ENCODE measurements at places on chromosomes 16 and 17.

- no peak for DNase-seq
These were observed 9.1 kb downstream of the TSC2 start for GRCh38 chr16:2056681-2057407.

- DNase-seq = peak; percentile 68
These were observed 119.2 kb upstream of the CACNG5 start for GRCh38 chr17:66715745-66716156.

GRCh38 chr17:46060461-46060860 is 61.4 kb downstream of the STH start:
- DNase-seq = no peak

- no peak for DNase-seq
These were observed 32.4 kb downstream of the SCNN1B start for GRCh38 chr16:23334457-23334853.

- DNase-seq = peak; percentile 100
These were observed at the start of gene DCAF7 for GRCh38 chr17:63549946-63550816. DCAF7 (plus strand) TSS chr17:63550477; CDS start chr17:63550678, 201 bp downstream.

- no peak for DNase-seq
These were observed 49.4 kb upstream of the GSE1 start for GRCh38 chr16:85563515-85564276.

GRCh38 chr16:10878644-10879501 is 1.9 kb downstream of the CIITA start:
- peak; percentile 6 for DNase-seq

DNA sequence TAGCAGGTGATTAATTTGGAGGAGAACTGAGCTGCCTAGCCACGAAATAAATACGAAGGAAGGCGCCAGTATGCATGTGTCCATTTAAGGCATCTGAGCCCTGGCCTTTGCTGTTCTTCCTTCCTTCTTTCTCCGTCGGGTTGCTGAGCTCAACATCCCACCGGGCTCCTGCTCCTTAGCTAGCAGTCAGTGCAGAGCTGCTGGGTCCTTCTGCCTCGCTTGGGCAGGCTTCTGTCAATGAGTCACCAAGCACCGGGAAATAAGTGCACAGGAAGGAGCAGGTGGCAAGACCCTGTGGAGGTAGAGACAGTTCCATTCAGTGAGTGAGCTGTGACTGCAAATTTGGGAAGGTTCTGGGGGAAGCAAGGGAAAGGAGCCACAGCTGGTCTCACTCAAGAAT is 120.7 kb downstream of the CCDC182 start:
- DNase-seq = no peak

DNA sequence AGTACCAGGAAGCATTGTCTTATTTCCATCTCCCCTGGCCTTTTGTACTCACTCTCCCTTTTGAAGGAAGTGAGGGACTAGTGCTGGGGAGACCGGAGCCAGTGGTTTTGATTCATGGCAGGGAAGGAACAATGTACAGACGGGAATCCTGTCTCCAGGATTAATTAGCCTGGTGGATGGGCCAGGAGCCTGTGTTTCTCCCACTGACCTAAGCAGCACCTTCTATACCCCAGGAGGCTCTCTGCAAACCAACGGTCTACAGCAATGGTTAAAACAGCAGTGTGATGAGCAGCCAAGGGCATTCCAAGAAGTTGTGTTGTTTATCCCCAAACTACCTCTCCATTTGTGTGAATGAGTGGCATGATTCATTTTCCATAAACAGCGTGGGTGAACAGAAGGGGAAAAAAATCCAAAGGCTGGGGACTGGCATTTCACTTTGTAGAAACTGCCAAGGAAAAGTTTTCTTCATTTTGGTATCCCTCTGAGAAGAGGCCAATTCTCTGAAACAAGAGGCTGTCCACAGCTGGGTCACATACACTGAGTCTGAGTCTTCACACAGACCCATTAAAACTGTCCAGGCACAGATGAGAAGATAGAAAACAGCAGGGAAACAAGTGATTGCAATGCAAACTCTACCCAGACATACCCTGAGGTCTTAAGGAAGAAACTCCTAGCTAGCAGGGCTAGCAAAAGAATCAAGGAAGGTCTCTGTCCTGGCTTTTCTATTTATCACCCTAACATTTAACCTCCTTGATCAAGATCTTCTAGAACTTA is 18.1 kb downstream of the ANKFN1 start:
- DNase-seq = no peak

GRCh38 chr17:74444406-74444805 is 12.5 kb downstream of the GPRC5C start:
- no peak for DNase-seq

DNA sequence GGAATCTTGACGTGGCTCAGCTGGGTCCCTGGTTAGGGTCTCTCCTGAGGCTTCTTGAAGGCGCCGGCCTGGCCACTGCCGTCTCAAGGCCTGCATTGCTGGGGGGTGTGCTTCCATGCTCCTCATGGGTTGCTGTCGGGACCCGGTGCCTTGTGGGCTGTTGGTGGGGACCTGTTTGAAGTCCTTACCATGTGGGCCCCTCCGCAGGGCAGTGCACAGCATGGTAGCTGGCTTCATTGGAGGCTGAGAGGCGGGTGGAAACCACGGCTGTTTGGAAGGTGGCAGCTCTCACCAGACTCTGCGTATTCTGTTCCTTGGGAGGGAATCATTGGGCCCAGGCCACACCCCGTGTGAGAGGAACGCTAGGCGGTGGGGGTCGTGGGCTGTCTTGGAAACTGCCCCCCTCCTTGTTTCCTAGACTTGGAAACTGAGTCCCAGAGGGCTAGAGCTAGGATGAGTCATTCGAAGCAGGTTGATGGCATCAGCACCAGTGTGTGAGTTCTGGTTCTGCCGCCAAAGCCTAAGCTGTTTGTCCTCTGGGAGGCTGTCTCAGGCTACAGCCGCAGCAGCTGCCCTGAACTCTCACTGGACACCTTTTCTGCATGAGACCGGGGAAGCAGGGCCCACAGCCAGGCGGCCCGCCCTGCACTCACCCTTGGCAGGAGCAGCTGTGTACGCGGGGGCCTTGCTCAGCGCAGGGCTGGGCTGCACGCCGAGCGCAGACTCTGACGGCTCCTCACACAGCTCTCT is 35.2 kb downstream of the ZNF750 start:
- no peak for DNase-seq

GRCh38 chr16:27103954-27104353 is 37.2 kb downstream of the C16orf82 start:
- no peak for DNase-seq

DNA sequence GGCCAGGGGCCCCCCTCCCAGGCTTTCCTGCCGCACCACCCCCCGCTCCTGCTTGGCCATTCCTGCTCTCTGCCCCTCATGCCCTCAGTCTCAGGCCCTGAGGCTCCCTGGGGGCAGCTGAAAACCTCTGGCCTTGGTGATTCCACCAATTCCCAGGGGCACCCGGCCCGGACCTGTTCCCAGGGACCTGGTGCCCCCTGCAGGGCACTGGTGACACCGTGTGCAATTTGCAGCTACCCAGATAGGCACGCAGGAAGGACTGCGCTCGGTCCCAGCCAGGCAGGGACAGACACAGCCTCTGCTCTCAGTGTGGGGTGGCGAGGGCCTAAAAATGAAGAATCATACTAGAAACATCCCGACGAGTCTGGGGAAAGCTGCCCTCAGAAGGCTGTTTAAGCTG is 13.4 kb downstream of the WFDC1 start:
- no peak for DNase-seq

DNA sequence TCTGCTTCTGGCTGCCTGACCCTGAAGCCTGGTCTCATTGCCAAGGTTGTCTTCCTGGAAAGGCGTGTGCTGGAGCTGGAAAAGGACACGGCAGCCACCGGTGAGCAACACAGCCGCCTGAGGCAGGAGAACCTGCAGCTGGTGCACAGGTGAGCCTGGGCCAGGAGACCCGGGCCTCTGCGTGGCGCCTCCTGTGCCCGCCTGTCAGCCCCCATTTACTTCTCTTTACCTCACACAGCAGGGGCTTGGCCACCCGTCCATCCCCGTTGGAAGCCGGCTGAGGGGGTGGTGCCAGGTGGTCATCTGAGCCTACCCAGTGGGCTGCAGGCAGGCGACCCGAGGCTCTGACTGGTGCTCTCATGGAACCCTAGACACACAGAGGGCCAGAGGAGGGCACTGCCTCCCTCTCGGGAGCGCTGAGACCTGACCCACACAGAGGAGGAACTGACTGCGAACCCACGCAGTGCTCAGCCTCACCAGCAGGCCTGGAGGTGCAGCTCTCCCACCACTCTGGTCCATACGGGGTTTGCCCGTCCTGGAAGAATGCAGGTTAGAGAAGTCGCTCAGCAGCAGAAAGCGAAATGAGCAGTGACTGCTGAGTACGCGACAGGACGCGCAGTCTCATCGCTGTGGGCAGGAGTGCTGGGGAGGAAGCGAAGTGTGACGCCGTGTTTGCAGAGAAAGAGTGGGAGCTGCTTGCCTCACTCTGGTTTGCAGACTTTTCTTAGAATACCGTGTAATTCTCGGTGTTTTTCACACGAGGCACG is 21.9 kb upstream of the CAPN15 start:
- DNase-seq = no peak

- DNase-seq = no peak
These were observed 92.0 kb upstream of the CDH5 start for GRCh38 chr16:66274335-66275110.

DNA sequence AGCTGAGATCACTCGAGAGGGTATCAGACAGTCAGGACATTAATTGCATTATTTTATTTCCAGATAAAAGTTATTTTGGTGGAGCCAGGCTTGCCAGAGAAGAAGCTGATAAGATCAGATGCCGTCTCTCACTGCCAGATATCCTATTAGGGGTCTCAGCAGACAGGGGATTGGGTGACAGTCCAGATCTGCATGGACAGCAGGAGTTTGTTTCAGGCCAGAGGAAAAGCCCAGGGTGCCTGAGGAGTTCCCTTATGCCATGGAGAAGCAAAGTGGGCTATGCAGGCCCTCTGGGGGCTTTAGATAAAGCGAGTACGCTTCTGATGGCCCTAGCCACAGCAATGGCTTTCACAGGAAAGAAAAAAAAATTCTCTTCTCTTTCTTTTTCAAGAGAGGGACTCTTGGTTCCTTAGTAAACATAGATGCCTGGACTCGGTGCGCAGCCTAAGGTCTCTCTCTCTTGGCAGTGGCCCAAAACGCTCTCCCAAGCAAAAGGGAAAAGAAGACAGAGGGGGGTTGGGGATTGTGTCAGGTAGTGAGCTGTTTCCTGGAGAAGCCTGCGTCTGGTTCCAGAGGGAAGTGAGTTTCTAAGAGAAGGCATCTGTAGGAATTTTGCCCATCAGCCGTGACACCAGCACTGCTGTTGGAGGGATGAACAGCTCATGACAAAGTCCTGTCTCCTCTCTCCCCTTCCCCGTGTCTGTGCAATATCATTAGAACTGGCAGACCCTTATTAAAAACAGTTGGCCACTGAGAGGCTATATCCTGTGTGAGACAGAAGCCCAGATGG is 166.3 kb upstream of the FOXF1 start:
- DNase-seq = no peak

DNA sequence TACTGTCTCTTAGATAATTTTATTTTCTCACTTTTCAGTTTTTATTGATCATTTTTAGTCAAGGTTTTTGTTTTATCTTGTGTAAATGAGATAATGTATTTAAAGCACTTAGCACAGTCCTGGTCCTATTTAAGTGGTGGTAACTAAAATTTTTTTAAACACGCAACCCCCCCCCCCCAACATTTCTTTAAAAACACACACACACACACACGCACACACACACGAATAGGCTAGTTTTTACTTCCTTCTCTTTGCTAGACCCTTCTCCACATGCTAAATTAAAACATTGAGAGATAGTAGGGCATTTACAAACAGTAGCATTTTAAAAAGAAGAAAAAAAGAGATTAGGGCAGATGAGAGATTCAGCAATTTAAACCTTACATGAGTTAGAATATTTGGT is 5.0 kb downstream of the NFATC3 start:
- DNase-seq = no peak

GRCh38 chr17:10126616-10127501 is 71.5 kb downstream of the GAS7 start:
- DNase-seq = no peak

DNA sequence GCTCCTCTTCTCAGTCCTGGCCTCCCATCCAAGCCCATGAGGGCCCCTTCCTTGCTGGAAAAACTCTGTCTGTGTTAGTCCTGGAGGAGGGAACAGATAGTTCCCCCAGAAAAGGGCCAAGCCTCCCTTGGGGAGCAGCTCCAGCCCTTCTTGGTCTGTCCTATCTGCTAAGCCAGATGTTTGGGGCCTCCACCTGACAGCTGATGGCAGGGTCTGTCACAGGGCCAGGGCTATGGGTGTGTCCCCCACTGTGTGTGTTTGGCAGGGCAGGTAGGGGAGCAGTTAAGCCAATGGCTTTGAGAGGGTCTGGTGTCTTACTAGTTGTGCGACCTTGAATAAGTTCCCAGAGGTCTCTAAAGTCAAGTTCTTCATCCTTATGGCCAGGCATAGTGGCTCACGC is 13.6 kb upstream of the SLC4A1 start:
- no peak for DNase-seq

GRCh38 chr17:47654991-47655390 is 5.3 kb downstream of the KPNB1 start:
- no peak for DNase-seq

DNA sequence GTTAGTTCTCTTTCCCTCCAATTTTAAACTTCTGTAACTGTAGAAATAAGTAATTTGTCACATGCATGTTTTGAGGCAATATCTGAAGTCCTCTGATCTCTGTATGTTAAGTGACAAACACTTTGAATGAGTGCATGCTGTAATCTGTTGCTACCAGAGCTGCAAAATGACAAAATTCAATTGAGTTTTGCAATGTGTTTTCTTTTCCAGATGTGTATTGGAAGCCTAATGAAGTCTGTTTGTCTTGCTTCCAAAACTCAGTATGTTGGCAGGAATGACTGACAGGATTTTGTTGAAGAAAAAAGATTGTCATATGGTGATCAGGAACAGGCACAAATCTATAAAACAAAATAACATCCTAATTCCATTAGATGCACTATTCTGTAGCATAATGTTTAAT is 561.6 kb upstream of the CDH8 start:
- DNase-seq = no peak

GRCh38 chr16:23072769-23073549 is 76.3 kb downstream of the USP31 start:
- DNase-seq = peak; percentile 31

DNA sequence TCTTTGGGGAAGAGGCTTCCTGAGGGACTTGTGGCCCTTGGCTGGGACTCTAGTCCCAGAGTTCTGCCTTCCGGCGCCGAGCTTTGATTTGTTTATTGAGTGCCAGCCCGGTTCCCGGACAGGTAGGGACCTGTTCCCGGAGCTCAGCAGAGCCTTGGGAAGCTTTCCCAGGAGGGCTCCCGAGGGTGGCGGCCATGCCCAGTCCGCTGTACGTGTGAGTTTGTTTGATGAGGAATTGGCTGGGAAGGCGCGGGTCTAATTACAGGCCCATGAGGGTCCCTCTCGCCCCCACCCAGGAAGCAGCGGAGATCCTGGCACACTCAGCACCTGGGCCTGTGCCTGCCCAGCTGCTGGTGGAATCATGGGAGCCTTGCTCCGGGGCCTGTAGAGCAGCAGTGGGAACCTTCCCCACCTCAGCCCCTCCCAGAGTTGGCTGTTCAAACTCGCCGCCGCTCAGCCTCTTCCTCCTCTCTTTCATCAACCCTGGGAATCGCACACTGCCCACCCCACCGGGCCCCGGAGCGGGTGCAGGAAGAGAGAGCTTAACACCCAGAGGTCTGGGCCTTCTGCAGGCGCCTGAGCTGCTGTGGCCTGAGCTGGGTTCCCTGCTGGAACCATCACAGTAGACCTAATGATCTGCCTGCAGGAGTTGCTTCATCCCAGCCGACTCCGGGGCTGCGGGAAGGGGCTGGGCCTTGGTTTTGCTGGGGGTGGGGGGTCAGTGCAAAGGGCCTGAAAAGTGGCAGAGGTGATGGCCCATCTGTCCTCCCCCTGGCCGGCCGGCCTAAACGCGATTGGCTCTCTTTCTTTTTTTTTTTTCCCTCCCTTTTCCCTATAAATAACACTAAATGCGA is 313.7 kb downstream of the SEC14L1 start:
- DNase-seq = no peak

- no peak for DNase-seq
These were observed 25.0 kb upstream of the GNG13 start for GRCh38 chr16:825341-826061.
